Left lung (tissue), 14 donors: ENCODE measurements at places on chromosomes 7 and 10.
A peak's percentile ranks its signal among the peaks of the same experiment; 100 is the strongest.

GRCh38 chr7:70776627-70777101, 355.3 kb upstream of the GALNT17 start:
- DNase-seq, result no peak

DNA sequence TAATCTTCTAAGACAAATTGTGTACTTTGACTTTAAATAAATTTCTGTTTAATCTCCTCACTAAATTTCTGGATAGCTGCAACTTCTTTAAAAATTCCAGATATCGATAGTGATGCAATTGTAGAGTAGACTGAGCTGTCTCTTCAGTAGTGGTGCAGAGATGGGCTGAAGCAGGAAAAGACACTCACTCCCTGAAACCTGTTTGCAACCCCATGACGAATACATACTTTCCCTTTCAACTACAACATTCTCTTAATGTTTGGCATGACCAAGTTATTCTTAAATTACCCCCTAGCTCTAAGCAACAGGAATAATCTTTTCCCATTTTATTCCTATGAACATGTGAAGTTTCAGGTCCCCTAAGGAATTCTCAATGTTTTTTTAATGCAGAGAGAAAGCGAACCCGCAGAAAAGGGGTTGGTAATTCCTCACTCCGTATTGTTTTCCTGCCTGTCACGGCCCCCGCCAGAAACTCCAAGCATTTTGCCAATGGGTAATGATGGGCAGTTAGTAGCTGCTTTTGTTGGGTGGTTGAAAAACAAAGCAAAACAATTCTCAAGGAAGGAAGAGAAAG, 1.3 kb downstream of the THSD7A start:
- peak; percentile 42 for DNase-seq

DNA sequence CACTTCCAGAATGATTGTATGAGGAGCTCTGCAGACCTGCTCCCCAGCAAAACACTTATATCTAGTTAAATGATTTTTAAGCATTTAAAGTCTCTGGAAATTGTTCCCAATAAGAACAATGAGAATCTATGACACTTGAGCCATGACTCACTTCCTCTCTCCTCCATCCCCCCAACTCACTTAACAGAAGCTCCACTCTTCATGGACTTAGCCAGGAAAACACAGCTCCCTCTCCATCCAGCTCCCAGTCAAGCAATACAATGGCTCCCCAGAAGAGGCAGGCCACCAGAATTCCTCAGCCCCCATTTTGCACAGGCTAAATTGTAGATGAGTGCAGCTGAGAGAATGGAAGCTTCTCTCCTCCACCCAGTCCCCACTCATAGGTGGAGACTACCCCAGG, 27.0 kb downstream of the AOC1 start:
- DNase-seq, result no peak

GRCh38 chr10:6275022-6275997, 72.6 kb downstream of the PFKFB3 start:
- DNase-seq, result peak; percentile 44

DNA sequence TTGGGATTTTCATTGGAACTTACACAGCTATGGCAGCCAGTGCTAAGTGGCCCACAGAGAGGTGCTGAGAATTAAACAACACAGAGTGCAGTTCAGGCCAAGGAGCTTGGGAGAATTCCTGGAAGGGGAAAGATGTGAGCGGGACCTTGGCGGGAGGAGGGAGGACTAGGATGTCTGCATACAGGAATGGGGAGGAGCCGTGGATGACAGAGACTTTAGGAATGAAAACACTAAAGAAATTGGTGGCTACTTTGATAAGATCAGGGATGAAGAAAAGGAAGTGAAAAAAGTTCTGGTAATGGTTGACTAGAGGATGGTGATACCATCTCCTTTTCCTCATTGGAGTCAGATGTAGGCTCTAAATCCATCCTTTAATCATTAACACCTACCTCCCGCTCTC, 234.2 kb upstream of the FZD8 start:
- no peak for DNase-seq

GRCh38 chr7:106225856-106226255, 58.9 kb downstream of the NAMPT start:
- no peak for DNase-seq

DNA sequence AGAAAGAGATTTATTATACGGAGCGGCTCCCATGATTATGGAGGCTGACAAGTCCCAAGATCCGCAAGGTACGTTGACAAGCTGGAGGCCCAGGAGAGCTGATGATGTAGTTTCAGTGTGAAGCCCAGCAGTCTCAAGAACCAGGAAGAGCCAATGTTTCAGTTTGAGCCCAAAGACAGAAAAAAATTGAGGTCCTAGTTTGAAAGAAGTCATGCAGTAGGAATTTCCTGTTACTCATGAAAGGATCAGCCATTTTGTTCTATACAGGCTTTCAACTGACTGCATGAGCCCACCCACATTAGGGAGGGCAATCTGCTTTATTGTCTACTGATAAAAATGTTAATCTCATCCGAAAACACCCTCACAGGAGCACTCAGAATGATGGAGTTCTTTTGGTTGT, 51.5 kb downstream of the CCDC71L start:
- DNase-seq, result no peak

DNA sequence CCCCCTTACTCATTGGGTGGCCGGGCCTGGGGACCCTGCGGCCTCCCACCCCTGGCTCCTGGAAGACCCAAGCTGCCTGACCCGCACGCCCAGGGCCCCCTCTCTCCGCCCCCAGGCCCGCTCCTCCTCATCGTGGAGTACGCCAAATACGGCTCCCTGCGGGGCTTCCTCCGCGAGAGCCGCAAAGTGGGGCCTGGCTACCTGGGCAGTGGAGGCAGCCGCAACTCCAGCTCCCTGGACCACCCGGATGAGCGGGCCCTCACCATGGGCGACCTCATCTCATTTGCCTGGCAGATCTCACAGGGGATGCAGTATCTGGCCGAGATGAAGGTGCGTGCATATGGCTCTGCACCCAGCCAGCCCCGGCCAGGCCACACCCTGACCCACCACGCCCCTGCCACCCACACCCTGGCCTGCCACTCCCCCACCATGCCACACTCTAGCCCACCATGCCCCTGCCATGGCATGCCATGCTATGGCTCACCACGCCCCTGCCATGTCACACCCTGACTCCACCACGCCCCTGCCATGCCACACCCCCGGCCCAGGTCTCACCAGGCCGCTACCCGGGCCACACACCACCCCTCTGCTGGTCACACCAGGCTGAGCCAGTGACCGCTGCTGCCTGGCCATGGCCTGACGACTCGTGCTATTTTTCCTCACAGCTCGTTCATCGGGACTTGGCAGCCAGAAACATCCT, 18.7 kb upstream of the CSGALNACT2 start:
- peak; percentile 32 for DNase-seq

GRCh38 chr10:78604286-78604685, 464.5 kb upstream of the ZMIZ1 start:
- DNase-seq, result no peak

- no peak for DNase-seq
Observed at GRCh38 chr7:140722254-140722653, 25.7 kb downstream of the NDUFB2 start.

- no peak for DNase-seq
Observed at GRCh38 chr10:12396093-12396492, 46.7 kb downstream of the CAMK1D start.

- DNase-seq, result no peak
Observed at GRCh38 chr7:130292682-130293257, at the start of gene CPA4. Gene CPA4, plus strand, starts transcription at chr7:130293161. Its CDS starts 20 bp downstream, at chr7:130293181.

DNA sequence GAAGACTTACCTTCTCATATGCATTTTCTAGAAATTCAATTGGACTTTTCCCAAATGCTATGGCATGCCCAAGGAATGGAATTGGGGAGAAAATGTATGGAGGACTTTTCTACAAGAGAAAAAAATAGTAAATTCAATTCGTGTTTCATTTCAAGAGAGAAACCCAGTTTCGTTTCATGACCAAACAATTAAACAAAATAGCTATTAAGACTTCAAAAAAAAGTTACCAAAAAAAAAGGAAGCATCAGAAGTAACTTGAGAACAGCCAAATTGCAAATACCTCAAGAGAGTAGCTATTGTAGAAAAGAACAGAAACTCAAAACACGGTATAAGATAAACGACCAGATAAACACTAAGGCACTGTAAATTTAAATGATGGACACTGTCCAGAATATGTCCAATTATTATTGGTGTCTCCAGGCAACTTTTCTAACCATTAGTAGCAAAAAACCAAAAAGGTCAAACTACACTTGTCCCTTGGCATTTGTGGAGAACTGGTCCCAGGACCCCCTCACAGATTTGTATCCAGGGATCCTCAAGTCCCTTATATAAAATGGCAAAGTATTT, 2.4 kb downstream of the CYP51A1 start:
- no peak for DNase-seq

- no peak for DNase-seq
Observed at GRCh38 chr7:108234971-108235450, 104.8 kb upstream of the LAMB4 start.

GRCh38 chr7:85125651-85126131, 61.2 kb downstream of the SEMA3D start:
- DNase-seq, result no peak

DNA sequence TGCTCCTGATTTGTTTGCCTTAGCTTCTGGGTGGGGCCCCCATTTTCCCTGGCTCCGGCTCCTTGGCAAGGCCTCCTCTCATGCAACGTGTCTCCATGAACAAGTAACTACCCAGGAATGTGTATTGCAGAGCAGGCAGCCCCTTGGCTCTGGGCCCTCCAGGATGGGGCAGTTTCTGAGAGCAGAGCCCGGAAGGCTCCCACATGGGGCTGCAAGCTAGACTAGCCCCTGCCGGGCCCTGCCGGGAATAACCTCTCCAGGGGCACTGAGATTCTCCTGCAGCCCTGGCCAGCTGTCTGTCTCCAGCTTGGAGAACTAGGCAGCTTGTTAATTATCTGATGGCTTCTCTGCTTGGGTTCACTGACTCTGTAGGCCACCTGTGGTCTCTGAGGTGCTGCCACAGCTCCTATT, 184.0 kb upstream of the INHBA start:
- peak; percentile 79 for DNase-seq

DNA sequence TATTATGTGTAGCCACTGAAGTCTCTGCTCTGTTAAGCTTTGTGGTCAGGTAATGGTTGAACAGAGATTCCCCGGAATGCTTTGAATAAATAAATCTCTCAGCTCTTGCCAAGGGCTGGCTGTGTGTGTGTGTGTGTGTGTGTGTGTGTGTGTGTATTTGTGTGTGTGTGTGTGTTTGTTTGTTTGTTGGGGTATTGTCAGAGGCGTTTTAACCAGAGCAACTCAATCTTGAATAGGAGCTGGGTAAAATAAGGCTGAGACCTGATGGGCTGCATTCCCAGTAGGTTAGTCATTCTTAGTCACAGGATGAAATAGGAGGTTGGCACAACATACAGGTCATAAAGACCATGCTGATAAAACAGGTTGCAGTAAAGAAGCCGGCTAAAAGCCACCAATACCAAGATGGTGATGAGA, 256.2 kb upstream of the CACNA2D1 start:
- DNase-seq, result no peak

GRCh38 chr10:89810908-89811525, 109.6 kb downstream of the KIF20B start:
- DNase-seq, result no peak

- no peak for DNase-seq
Observed at GRCh38 chr10:3533296-3533695, 251.7 kb downstream of the KLF6 start.

DNA sequence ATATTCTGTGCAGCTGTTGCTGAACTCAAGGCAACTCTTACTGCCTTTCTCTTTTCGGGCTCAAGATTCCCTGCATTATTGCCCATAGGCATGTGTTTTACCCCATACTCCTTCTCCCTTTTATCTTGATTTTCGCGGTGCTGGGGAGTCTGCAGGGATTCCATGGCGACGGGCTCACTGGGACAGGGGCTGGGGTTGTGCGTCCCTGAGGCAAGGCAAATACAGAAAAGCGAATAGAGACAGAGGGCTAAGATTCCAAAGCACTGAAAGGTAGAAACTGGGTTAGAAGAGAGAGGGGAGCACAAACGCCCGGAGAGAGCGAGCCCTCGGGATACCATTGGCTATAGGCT, 519 bp upstream of the RPP38 start:
- DNase-seq, result no peak

DNA sequence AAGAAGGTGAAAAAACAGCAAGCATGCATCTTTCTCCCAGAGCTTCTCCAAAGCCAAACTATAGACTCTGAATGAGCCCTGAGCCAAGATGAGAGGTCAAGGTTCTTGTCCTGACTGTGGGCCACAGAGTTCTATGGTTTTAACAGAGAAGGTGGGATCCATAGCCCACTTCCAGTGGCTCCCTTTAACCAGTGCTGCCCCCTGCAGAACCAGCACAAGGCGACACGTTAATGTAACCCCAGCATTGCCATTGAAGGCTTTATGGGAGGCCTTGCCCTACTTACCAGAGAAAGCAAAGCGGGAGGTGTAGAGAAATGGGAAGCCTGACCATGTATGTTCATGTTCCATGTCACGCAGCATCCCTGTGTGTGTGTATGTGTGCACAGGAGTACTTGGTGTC, 243.6 kb downstream of the PRPF18 start:
- DNase-seq, result no peak
